ENCODE measurements at places on chromosomes 5 and 9. TPM values are rescaled to one million over a fixed set of nuclear protein-coding genes. Genes with fewer than 3 reads are reported as not detected.
A peak's percentile ranks its signal among the peaks of the same experiment; 100 is the strongest.

PNPLA7 gene
- not detected for total RNA-seq

ZFP37 gene
- 5.2 TPM for total RNA-seq

SPATA31C1 gene
- total RNA-seq: not detected

TAF11L10 gene
- not detected for total RNA-seq

GRCh38 chr5:36870399-36871040 is 6.0 kb upstream of the NIPBL start:
- DNase-seq: peak; percentile 78

GRCh38 chr5:179914032-179914755 is 6.5 kb upstream of the TBC1D9B start:
- DNase-seq: peak; percentile 43

- DNase-seq: peak; percentile 65
Observed at GRCh38 chr9:129506892-129507291, 114.0 kb downstream of the C9orf50 start.
